ENCODE measurements at places on chromosomes 13 and 19. TPM values are rescaled to one million over a fixed set of nuclear protein-coding genes. Genes with fewer than 3 reads are reported as not detected.

- H3K27ac ChIP-seq = no peak overlapping the region
- H3K36me3 ChIP-seq = no peaks in the 10 kb centered on the region
- peaks cover 7% of the 10 kb centered on the region for H3K4me1 ChIP-seq
These were observed 345.8 kb downstream of the TEX29 start for GRCh38 chr13:111666164-111666776.

- no peaks in the 10 kb centered on the region for H3K4me1 ChIP-seq
- no peaks in the 10 kb centered on the region for H3K27me3 ChIP-seq
- no peak overlapping the region for H3K27ac ChIP-seq
- no peaks in the 10 kb centered on the region for H3K36me3 ChIP-seq
- peak; percentile 9 for DNase-seq
These were observed 41.3 kb downstream of the FLT3 start for GRCh38 chr13:28058866-28059613.

DNA sequence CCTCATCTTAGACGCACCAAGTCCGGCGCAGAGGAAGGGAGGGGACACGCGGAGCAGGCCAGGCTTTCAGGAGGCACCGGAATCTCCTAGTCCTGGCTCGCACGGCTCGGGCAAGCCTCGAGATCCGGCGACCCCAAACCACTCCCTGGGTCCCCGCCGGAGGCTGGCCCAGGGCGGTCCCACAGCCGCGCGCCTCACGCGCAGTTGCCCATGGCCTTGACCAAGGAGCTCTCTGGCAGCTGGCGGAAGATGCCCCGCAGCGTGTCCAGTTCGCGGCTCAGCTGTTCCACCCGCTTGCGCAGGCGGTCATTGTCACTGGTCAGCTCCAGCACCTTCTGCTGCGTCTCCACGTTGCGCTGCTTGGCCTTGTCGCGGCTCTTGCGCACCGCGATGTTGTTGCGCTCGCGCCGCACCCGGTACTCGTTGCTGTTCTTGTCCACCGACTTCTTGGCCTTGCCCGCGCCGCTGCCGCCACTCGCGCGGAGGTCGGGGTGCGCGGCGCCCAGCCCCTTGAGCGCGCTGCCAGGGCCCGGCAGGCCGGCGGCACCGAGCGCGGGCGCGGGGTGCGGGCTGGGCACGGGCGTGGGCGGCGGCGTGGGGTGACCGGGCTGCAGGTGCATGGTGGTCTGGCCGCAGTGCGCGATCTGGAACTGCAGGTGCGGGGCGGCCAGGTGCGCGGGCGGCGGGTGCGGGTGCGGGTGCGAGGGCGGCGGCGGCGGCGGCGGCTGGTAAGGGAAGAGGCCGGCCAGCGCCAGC, 1.0 kb downstream of the CEBPA start:
- no peak for DNase-seq
- H3K4me3 ChIP-seq = peak overlapping the region; percentile 68
- no peak overlapping the region for H3K27ac ChIP-seq
- no peaks in the 10 kb centered on the region for H3K4me1 ChIP-seq
- H3K27me3 ChIP-seq = peaks cover 60% of the 10 kb centered on the region

GRCh38 chr19:10881403-10882107, 10.2 kb downstream of the CARM1 start:
- no peak for DNase-seq
- no peaks in the 10 kb centered on the region for H3K27me3 ChIP-seq
- H3K4me3 ChIP-seq = peak overlapping the region; percentile 76

- peak overlapping the region; percentile 83 for H3K4me3 ChIP-seq
- peaks cover 4% of the 10 kb centered on the region for H3K27me3 ChIP-seq
- H3K4me1 ChIP-seq = peaks cover 71% of the 10 kb centered on the region
- peak overlapping the region; percentile 99 for H3K27ac ChIP-seq
These were observed 68.6 kb downstream of the RASA3 start for GRCh38 chr13:114063545-114064449.

GRCh38 chr19:34171539-34171876, 796 bp upstream of the LSM14A start:
- peak overlapping the region; percentile 99 for H3K27ac ChIP-seq
- peaks cover 30% of the 10 kb centered on the region for H3K4me1 ChIP-seq
- peak overlapping the region; percentile 86 for H3K4me3 ChIP-seq
- no peaks in the 10 kb centered on the region for H3K27me3 ChIP-seq

OR4F17 gene
- not detected for total RNA-seq

CYP2A7 gene
- not detected for total RNA-seq
